ENCODE measurements at places on chromosomes 2 and 18. TPM values are rescaled to one million over a fixed set of nuclear protein-coding genes. Genes with fewer than 3 reads are reported as not detected.

DNA sequence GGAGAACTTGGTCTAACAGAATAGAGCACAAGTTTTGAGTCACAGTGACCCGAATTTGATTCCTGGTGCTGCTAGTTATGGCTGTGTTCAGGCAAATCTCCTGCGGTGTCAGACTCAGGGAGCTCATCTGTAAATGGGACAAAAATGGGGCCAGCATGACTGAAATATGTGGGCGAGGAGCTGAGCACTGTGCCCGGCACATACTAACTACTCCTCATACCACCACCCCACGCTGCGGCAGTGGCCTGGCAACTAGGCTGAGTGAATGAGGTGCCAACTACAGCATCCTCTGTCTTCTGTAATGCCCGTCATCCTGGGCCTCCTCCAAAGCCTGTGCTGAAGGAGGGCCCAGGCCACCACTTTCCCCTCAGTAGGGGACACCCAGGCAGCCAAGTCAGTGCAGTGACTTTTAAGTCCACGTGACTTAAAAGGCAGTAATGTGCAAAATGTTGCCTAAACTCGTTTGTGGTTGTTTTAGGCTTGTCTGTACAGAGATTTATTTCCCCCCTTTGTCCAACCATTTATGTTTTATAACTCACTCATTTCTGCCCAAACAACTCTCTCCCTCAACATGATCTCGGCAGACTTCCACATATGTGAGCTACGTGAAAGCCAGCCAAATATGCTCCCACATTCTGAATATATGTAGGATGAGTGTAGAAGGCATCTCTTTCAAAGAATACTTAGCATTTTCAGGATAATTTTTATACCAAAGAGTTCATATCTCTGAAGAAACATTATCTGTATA lies 773.7 kb downstream of the TSN start:
- DNase-seq, result no peak

DNA sequence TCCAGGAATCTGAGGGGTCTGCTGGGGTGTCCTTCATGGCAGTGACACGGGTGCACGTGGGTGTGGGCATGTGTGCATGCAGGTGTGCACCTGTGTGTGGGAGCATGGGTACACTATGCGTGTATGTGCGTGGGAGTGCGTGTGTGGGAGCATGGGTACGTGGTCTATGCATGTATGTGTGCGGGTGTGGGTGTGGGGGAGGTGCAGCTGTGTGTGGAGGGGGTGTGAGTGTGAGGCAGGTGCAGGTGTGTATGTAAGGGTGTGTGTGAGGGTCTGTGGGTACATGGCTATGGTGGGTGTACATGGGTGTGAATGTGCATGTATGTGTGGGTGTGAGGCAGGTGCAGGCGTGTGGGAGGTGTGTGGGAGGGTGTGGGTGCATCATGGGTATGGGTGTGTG lies 36.3 kb downstream of the EIPR1 start:
- DNase-seq, result no peak

- no peak for DNase-seq
These were observed 2.6 kb upstream of the TNFAIP6 start for GRCh38 chr2:151354807-151355206.

GRCh38 chr2:27306573-27307286 lies 1.5 kb downstream of the UCN start:
- no peak for DNase-seq

DNA sequence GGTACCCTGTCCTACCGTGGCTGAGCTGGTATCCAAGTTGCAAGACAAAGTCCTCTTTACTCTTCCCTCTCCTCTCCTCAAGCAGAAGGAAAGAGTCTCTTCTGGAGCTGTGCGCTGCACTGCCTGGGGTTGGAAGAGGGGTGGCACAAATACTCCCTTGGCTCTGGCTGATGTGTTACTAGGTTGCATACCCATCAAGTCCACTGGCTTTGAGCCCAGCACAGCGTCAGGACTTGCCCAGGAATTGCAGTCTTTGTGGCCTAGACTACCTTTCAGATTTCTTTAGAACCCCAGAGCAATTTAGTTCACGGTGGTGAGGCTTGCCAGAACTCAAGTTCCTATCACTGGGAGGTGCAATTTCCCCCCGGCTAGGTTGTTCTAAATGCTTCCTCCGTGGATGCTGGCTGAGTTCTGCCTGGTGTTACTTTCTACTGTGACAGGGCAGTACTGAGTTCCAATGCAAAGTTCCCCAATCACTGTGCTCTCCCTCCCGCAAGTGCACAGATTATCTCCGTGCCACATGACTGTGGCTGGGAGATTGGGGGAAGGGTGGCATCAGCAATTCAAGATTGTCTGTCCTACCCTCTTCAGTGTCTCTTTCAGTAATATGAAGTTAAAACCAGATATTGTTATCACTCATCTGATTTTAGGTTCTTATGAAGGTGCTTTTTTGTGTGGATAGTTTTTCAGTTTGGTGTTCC lies 13.4 kb downstream of the MYO3B start:
- no peak for DNase-seq

GRCh38 chr2:148813603-148814065 lies 61.4 kb upstream of the KIF5C start:
- no peak for DNase-seq

DNA sequence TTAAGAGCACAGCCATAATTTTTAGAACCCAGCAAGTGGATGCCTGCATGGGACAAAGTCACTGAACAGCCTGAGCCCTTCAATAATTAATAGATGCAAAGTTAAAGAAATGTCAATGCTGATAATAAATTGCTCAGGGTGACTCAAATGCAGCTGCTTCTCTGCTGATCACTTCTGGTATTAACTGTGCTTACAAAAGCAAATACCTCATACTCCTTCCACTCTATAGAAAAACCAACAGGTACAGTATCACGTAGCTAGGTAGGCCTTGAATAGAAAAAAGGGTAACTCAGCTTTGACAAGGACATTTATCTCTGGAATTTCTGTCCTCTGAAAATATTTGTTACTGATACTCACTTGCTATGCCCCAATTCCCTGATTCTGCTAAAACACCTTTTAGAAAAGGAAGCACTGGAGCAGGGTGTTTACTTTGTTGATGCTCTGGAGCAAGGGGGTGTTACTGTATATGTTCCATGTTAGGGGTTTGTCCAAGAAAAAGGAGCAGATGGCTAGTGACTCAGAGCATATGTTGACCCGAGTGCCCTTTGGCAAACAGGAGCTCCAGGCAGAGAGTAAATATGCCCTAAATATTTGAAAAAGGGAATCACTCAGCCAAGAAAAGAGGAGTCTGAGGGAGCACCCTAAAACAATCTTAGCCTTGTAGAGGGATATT lies 59.1 kb upstream of the RTN4 start:
- DNase-seq, result no peak

GRCh38 chr18:25399554-25399953 lies 47.6 kb upstream of the ZNF521 start:
- DNase-seq, result no peak

- no peak for DNase-seq
These were observed 88.4 kb upstream of the ARL5A start for GRCh38 chr2:151916632-151917031.

GRCh38 chr2:189951791-189952535 lies 110.6 kb downstream of the MSTN start:
- DNase-seq, result no peak

GRCh38 chr18:23237524-23238151 lies 102.4 kb downstream of the CABLES1 start:
- DNase-seq, result peak; percentile 58

GRCh38 chr2:45014016-45014702 lies 4.9 kb upstream of the SIX2 start:
- DNase-seq, result no peak

- no peak for DNase-seq
These were observed 70.9 kb downstream of the OLA1 start for GRCh38 chr2:174177316-174177890.

DNA sequence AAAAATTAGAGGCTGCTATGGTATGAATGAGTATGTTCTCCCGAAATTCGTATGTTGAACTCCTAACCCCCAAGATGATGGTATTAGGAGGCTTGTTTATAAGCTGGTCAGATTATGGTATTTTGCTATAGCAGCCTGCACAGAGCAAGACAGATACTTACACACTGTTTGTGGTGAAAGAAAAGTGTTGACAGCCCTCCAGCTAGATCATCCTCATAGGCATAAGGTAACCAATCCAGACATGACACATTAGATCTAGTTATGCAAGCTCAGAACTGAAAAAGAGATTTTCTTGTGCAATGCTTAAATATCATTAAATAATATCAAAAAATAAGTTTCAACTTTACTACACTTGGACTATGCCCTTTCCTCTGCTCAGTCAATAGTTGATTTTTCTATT lies 107.1 kb downstream of the ABCA12 start:
- DNase-seq, result no peak

DNA sequence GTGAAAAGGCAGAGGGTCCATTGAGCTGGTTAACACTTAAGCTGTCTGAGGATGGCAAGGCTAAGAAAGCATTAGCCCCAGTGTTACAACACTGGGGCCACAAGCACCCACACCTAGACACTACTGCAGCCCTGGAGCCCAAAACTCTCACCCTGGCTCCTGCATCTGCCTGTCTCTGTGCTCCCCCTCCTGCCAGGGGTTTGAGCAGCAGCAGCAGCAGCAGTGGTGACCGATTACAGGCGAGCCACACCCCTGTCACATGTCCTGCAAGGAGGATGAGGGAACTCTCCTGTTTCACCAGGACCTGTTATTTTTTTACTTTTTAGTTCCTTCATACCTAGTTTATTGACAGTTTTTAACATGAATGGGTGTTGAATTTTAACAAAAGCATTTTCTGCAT lies 326.7 kb upstream of the MAP2 start:
- DNase-seq, result no peak

DNA sequence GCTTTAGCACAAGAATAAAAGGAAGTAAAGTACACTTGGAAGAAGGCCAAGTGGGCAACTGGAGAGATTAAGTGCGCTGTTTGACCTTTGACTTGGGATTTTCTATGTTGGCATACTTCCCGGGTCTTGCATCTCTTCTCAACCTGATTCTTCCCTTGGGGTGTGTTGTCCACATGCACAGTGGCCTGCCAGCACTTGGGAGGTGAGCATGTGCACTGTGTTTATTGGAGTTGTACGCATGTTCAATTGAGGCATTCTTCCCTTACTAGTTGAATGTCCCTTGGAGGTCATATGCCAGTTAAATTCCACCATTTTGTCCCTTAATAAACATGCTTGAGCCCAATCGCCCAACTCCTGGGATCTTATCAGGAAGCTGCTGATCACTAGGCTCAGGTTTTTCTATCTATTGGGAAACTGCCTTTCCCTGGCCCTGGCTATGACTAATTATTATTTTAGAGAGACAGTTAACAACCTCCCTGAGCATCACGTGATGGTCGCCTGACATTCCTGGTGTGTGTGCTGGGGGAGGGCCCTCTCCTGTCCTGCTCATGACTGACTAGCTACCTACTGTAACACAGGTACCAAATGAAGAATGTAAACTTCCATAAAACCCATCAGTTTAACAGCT lies 62.5 kb upstream of the RAPGEF4 start:
- DNase-seq, result no peak

DNA sequence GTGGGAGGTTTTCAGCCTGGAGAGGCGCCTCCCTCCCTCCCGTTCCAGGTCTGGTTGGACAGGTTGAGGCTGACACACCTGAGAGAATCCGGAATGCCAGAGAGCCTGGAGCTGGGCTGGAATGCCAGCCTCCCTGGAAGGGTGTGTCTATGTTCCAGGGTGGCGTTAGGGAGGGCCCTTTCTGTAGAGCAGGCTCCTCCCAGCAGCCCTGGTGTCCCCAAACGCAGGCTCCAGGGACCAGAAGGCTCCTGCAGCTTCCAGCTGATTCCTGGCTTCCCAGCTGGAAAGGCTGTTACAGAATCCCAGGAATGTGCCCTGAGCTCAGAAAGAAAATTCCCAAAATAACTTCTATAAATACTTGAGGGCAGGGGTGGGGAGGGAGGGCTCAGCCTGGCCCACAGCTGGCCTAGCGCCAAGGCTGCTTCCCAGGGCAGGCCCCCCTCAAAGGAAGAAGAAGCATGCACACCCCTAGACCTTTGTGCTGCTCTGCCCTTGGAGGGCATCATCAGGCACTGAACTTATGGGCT lies 85.4 kb downstream of the STPG4 start:
- no peak for DNase-seq

DNA sequence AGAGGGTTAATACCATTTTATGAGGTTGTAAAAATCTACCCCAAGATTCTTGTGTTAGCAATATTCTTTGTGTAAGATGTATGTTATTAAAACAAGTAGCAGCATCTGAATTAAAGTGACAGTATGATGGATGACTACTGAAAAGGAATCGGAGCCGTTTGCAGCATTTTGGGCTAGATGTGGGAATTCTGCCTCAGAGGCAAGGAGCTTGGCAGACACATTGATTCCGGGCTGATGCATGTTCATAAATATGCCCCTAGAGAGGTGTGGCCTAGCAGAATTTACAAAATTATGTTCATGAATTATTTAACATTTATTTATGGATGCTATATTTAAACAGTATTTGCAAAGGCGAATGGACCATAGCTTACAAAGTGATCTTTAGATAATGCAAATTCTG lies 389.0 kb upstream of the ETAA1 start:
- DNase-seq, result no peak

DNA sequence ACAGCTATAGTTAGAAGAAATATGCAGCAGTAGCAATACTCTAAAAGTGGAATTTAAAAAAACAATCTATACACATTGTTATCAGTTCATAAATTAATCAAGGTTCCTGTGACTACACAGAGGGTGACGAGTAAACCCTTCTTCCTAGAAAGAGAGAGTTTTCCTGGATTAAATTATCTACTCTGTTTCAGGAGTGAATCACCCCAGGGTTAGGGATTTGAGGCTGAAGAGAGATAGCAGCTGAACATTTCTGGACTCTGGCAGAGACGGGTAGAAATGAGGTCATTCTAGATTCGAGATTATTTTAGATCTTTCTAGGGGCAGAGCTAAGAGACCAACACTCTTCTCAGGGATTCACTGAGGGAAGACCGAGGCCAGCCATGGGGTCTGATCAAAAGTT lies 38.8 kb upstream of the PMAIP1 start:
- no peak for DNase-seq

DNA sequence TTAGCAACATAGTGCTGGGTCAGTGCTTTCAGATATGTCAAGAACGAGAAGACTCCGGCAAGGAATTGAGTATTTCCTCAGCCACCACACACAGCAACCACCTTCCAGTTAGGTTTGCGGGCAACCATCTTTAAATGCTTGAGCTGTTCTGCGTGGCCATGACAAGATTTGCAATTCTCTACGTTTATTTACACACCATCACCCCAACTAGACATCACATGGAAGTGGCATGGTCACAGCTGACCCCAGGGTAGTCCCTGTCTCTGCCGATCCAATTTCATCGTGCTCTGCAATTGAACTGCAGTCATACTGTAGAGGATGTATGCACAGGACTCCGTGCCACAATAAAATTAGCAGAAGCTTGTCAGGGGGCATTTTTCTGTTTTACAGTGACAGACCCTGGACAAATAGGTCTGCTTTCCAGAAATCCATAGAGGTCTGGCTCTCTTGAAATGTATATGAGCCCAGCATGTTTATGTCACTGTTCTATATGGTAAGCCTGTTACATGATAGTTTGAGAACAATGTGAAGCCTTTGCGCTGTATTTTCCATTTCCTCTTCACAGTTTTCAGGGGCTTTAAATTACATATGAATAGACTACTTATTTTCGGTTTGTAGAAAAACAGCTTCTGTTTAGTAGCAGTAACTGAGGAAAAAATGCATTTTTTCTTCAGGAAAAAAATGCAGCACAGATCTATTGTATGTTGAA lies 605.2 kb downstream of the NR4A2 start:
- no peak for DNase-seq

- DNase-seq, result no peak
These were observed 68.1 kb upstream of the PELI1 start for GRCh38 chr2:64212346-64212745.

The DCDC2C gene
- total RNA-seq, result not detected

The C2orf80 gene
- total RNA-seq, result not detected

The AKAIN1 gene
- not detected for total RNA-seq

The USP34 gene
- total RNA-seq, result 199 TPM

The DAW1 gene
- total RNA-seq, result not detected

The DGUOK gene
- total RNA-seq, result 56.8 TPM

The ASXL3 gene
- total RNA-seq, result not detected

The ATG4B gene
- total RNA-seq, result 139 TPM

The ABHD1 gene
- 1.2 TPM for total RNA-seq
